Activated CD4-positive, alpha-beta T cell treated with anti-CD3 and anti-CD28 coated beads, Interleukin-2, amount 10 ng/mL, durations not matched to agents 7 days and 5 days (primary cell): ENCODE measurements at places on chromosomes 4 and X.

GRCh38 chr4:159267869-159268285, 165.0 kb downstream of the RAPGEF2 start:
- DNase-seq: no peak

- DNase-seq: no peak
Observed at GRCh38 chrX:74160816-74161215, 143.2 kb upstream of the ZCCHC13 start.

GRCh38 chr4:120816296-120816965, 106.1 kb downstream of the PRDM5 start:
- no peak for DNase-seq

DNA sequence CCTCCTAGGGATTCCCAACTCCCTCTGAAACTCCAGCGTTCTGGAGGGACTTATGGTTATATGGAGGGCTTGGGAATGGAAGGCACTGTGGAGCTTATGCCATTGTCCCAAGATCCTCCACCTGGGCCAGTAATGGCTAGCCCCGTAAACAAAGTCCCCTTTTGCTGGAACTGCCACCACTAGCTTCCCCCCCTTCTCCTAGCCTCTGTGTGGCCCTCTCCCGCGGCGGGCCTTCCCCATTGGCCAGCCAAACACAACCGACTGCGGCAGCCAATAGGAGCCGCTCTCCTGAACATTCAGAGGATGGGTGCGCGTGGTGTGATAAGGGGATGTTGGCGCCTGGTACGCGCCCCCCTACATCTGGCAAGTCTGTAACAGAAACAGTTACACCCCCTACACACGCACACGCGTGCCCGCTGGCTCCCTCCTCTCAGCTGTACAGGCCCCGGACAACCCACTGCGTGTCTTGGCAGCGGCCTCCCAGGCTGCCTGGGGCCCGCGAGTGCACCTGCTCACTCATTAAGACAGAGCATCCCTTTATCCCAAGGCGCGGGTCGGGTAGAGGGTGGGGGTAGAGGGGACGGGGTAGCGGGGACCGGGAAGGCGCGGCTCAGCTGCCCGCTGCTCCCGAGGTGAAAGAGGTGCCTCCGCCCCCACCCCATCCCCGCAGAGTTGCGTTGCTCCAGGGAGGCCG, 863 bp upstream of the RAB33A start:
- peak; percentile 69 for DNase-seq

DNA sequence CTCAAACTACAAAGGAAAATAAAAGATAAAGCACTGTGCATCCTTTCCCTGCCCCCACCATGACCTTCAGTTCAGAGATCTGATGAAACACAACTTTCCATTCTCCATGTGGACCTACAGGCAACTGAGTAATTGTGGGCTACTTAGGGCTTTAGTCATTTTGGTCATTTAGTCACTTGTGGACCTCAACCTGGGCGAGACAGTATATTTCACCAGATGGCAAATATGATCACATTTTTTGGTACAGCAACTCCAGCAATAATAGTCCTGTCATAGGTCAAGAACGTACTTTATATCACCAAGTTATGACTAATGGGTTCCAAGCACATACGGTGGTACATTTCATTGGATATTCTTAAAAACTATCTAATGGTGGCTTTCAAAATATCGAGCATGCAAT, 141.2 kb downstream of the PDGFC start:
- no peak for DNase-seq

DNA sequence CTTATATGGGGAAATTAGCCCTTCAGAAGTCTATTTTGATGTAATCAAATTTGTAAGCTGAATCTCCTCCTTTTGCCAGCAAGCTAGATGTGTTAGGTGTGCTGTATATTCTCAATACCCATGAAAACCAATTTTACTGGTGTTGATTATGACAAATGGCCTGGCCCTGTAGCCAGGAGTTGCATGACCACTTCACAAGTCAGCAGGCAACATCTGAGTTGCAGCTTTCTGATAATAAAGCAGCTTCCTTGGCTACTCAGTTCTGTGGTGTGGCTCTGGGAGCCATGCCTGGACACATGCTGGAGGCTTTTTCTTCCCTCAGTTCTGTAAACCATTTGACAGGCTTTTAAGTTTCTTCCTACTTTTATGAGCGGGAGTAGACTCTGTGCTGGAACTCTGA, 154.1 kb upstream of the CXCL13 start:
- no peak for DNase-seq

DNA sequence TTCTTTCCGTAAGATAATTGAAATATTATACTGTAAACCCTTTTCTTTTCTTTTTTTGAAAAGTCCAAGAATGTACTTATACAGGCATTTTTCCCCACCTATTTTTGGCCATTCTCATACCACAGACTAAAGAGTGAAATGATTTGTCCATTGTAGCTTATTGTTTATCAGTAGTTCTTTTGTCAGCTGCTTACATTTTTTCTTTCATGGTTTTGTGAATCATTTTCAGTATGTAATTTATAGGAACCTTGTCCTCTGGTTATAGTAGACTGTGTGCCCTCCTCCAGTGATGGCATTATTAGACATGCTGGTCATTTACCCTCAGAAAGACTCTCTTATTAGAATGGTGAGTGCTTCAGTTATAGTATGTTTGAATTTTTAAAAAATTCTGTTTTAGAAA, 56.7 kb downstream of the CCKAR start:
- DNase-seq: no peak

DNA sequence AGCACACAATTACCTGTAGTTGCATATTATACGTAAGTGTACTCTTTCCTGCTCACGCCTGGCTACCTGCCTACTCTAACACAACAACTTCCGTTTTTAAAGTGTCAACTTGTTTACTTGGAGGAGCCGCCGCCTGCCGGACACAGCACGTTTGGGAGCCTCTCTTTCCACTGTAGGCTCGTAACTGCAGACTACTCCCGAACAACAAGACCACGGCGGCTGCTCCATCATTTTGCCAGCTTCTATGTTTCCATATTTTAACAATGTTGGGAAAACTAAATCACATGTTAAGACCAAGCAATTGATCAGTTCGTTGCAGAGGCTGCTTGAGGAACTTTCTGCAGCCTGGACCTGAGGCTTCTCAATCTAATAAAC, 841 bp downstream of the MTNR1A start:
- no peak for DNase-seq

DNA sequence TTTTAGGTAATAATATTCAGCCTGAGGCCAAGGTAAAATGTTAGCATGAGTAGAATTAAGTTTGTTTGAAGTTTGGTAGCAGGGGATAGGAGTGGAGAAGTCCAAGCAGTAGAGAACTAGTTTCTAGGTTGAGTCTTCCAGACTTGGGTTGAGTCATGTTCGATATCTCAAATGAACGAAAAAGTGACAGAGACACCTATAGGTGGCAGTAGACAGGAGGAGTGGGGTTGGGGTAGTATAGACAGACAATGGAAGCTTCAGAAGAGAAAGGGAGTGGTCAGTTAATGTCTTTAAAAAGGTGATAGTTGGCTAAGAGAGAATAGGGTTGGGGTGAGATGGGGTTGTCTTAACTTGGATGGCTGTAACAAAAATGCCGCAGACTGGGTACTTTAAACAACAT, 58.7 kb upstream of the EMCN start:
- no peak for DNase-seq

GRCh38 chr4:67452100-67452845, 93.0 kb downstream of the CENPC start:
- DNase-seq: no peak

- no peak for DNase-seq
Observed at GRCh38 chrX:146243041-146243440, 425.4 kb downstream of the SLITRK2 start.

GRCh38 chr4:149790172-149790907, 25.3 kb downstream of the IQCM start:
- no peak for DNase-seq

GRCh38 chrX:39309018-39309635, 507.9 kb downstream of the MID1IP1 start:
- no peak for DNase-seq

DNA sequence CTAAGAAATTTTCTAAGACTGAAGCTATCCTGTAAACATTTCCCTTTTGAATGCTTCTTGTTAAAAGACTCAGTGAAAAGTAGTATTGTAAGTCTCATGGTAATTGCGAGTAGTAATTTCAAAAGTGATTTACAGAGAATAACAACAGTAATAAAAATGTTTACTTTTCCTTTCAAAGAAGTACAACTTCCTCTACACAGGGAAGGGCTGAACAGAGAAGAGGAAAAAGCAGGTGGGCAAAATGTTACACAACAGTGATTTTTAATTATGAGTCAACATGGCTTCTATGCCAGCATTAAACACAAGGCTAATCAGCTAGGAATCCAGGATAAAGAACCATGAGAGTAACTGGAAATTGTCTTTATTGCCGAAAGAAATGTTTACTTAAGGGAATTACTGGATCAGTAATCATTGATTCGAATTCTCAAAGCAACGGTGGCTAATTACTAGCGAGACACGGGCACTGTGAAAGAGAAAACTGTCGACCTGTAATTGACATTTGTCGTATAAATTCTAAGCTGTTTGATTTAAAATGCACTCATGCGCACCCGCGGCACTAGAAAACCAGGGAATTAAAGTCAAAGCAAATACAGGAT, 15.4 kb downstream of the UTP3 start:
- DNase-seq: no peak

DNA sequence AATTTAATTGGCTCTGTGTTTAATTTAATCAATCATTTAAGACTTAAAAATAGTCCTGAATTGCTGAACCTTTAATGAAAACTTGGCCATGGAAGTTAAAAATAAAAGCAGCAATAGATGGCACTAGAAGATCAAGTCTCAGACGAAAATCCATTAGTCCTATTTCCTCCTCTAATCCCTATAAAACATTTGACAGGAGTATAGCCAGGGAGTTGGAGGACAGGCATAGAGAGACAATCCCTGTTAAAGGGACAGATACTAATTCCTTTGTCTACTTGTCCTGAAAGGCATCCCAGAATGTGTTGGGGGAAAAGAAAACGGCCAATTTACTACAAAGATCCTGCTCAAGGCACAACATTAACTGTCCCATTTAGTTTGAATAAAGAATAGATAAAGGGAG, 276.3 kb upstream of the TACR3 start:
- DNase-seq: no peak

GRCh38 chr4:127015667-127016117, 617.1 kb upstream of the INTU start:
- DNase-seq: no peak

DNA sequence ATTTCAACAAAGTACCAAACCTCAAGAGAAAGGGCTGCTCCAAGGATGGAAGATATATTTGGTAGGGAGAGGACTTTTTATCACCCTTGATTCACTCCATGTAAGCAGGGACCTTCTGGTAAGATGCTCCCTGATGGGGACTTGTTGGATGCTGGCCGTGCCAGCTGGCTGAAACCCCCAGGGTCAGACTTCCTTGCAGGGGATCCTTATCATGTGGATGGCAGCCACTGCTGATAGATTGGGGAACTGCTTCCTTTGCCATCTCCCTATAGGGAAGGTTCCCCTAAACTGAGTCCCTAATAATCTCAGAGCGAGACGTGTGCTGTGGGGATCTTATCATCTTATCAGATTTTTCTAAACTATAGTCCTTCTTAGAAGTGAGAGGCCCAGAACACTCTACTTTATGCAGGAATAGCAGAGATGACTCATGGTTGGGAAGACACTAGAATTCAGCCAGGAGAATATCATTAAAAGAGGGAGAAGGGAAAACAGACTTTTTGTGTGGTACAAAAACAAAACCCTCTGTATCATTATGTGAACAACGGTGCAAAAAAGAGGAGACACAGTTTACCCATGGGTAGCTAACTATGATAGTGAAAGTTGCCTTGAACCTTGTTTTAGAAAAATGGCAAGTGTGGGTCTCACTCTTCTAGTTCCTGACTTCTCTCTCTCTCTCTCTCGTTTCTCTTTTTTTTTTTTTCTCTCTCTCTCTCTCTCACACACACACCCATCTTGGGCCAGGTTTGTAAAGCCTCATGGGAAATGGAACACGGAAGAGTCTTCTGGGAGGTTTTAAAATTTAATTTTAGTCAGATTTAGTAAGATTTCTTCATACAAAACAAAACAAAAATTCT, 16.1 kb downstream of the RHOH start:
- DNase-seq: no peak

DNA sequence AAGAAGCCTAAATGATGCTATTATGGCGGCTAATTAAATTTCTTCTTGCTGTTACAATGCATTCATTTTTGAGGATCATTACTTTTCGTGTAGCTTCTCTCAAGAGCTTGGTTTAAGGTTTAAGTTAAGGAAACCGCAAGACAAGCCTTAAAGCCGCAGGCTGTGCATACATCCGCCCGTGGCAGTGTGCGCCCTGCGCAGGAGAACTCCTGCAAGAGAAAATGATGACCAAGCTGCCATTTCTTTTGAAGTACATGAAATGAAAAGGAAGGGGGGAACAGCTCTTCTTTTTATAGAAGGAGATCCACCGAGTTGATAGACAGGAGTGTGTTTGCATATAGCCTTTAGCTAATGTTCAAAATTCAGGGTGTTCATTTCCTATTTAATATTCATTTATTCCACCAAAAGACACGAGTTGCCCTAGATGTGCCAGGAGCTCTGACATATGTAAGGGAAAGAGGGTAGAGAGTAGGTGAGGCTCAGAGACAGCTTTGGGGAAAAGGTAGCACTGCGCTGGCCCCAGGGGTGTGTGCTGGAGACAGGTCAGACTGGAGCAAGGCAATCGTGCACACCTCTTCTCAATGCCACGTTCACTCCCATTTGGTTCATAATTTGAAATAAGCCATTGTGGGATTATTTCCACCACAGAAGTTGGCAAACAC, 112.1 kb upstream of the LDB2 start:
- no peak for DNase-seq

DNA sequence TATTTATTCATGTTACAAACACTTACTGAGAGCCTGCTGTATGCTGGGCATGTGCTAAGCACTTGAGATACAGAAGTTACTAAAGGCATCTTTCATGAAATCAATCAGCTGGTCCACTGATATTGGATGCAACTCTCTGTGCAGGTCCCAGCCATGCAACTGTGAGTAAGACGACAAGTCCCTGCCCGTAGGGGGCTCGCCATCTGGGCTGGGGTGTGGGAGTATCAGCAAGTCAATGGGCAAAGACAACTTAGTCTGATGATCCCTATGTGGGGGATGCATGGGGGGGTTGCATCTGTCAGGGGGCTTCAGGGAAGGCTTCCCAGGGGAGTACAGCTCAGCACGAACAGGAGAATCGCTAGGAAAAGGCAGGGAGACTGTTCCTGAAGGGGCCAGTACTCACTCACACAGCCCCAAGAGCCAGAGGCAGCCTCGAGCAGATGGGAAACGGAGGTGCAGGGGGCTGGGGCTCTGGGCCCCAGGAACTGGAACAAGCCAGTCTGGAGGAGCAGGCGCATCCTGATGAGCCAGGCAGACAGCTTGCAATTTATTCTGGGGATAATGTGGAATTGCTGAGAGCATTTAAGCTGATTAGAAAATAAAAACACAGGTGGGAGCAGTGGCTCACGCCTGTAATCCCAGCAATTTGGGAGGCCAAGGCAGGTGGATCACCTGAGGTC, 40.2 kb downstream of the CRMP1 start:
- DNase-seq: no peak

- no peak for DNase-seq
Observed at GRCh38 chrX:82534086-82534597, 973.9 kb upstream of the POU3F4 start.

GRCh38 chr4:52945326-52945898, 83.3 kb downstream of the RASL11B start:
- DNase-seq: no peak
